ENCODE measurements at places on chromosomes 2 and 18.
A peak's percentile ranks its signal among the peaks of the same experiment; 100 is the strongest.

GRCh38 chr2:21687589-21687988 is 563.8 kb downstream of the TDRD15 start:
- no peak for DNase-seq

- DNase-seq, result no peak
Observed at GRCh38 chr18:56402872-56403516, 235.4 kb downstream of the TXNL1 start.

DNA sequence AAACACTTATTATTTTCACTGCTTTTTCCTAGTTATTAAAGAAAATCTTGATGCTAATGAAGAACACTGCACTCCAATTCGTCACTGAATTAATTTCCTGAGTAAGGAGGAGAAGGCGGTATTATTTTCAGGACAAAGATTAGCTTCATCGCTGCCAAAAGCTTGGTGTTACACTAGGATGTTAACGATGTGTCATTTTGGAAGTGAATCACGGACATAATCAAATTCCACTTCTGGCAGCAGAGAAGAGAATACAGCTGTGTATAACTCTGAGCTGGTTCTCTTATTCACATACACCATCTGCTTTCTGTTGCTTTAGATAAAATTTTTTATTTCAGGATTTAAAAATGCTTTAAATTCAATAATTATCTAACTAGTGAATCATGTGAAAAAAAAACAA is 74.1 kb downstream of the SCG2 start:
- no peak for DNase-seq

DNA sequence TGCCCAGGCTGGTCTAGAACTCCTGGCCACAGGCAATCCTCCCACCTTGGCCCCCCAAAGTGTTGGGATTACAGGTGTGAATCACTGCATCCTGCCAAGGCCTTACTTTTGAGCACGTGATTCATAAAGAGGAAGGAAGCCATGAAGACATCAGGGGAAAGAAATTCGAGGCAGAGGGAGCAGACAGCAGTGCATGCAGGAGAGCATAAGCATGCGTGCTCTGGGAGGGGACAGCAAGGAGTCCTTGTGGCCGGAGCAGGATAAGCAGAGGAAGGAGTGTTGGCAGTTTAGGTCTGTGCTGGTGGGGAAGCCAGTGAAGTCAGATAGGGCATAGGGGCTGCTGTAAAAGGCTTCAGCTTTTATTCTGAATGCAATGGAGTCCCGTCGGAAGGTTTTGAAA is 400.5 kb upstream of the RAB12 start:
- DNase-seq, result no peak

DNA sequence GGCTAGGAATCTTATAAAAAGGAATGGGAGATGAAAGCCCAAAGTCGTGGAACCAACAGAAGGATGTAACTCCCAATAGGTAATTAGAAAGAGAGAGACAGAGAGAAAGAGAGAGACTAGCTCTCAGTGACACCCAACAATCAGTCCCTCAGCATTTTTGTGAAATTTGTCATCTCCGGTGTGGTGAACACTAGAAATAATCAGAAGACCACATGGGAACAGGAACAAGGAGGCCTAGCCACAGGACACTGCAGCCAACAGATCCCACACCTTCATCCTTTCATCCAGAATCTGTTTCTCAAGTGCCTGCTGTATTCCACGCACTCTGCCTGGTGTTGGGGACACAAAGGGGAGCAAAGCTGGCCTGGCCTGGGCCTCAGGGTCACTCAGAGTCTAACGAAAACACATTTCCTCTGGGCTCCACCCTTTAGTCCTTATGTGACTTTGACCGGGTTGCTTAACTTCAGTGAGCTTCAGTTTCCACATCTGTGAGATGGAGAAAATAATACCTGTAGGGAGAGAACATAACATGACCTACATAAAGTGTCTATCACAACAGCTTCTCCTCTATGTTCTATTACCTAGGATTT is 53.1 kb downstream of the EHD3 start:
- DNase-seq, result no peak

DNA sequence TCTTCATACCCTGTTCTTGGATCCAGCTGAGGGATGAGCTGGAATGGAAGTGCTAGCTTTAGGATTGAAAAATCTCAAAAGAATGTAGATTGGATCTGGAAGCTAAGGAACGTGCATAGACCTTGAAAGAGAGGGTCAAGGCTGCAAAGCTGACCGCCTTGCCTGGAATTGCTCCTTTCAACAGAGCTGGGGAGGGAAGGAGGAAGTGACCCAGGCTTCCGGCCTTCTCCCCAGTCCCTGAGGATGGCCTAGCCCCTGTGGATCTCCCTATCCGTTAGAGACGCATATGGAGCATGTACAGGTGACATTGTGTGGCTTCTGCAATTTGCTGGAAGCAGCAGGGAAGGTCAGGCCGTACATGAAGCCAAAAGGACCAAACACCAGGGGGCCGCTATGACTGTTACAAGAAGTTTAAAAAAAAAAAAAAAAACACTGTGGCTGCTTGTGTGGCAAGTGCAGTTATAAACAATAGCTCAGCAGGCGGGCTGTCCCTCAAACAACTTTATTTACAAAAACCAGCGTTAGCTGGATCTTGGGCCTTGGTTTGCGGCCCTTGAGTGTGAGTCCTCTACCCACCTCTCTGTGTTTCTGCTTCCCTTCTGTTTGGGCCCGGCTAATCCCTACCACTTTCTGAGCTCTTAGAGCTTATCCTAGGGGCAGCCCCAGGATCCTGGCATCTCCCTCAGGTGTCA is 227.6 kb downstream of the SEPTIN10 start:
- no peak for DNase-seq

- DNase-seq, result no peak
Observed at GRCh38 chr2:161118722-161119121, 41.5 kb upstream of the TANK start.

DNA sequence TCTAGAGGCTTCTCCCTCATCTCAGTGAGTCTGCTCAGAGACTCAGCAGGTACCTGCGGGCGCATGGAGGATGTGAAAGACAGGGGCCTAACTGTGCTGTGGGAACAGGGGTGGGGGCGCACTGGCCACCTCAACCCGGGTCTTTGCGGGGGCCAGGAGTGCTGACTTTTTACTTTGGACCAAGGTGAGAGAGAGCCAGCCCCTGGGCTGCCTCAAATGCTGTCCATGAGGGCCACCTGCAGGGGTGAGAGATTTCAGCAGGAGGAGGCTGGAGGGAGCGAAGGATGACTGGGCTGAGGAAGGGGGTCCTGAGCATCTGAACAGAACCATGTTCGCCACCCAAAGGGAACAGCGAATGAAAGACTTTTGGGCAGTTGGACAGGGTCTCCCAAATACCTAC is 129.4 kb downstream of the TNS1 start:
- no peak for DNase-seq

- no peak for DNase-seq
Observed at GRCh38 chr2:26732446-26732845, 31.6 kb upstream of the SLC35F6 start.

DNA sequence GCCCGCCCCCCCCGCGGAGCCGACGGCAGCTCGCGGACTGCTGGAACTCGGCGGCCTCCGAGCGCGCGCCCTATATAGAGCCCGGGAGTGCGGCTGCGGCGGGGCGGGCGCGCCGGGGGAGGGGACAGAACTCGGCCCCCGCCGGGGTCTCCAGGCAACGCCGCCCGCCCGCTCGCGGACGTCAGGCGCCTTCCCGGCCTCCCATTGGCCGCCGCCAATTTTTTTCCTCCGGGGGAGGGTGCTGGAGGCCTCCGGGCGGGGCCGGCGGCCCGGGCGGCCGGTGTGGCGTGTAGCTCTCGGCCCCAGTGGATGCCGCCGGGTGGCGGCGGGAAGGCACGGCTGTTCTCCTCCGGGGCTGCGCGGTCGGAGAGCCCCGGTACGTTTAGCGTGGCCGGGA is at the start of gene ZFP36L2:
Gene ZFP36L2, minus strand, starts transcription at position 49 of the 397 bp plus-strand sequence. CDS start 291 bp downstream, outside the sequence.
- peak; percentile 97 for DNase-seq

DNA sequence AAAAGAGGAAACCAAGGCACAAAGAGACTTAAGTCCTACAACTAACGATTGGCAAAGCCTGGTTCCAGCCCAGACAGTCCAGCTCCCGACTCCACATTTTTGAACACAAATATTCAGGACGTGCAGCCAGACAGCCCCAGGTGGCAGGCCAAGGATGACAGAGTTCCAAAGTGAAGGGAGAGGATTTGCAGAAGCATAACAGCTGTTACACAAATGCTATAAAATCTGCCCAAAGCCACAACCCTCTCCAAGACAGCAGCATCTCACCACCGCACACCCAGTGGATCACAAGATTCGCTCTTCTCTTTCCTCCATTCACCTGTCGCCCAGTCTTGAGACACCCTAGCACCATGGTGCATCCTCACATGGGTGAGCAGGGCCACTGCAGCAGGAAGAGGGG is 227.1 kb upstream of the ID2 start:
- peak; percentile 53 for DNase-seq

- DNase-seq, result no peak
Observed at GRCh38 chr18:49690312-49690711, 123.0 kb downstream of the ACAA2 start.

GRCh38 chr18:38940475-38940862 is 1374.9 kb upstream of the CELF4 start:
- DNase-seq, result no peak

- no peak for DNase-seq
Observed at GRCh38 chr2:134183679-134184078, 70.2 kb upstream of the MGAT5 start.

DNA sequence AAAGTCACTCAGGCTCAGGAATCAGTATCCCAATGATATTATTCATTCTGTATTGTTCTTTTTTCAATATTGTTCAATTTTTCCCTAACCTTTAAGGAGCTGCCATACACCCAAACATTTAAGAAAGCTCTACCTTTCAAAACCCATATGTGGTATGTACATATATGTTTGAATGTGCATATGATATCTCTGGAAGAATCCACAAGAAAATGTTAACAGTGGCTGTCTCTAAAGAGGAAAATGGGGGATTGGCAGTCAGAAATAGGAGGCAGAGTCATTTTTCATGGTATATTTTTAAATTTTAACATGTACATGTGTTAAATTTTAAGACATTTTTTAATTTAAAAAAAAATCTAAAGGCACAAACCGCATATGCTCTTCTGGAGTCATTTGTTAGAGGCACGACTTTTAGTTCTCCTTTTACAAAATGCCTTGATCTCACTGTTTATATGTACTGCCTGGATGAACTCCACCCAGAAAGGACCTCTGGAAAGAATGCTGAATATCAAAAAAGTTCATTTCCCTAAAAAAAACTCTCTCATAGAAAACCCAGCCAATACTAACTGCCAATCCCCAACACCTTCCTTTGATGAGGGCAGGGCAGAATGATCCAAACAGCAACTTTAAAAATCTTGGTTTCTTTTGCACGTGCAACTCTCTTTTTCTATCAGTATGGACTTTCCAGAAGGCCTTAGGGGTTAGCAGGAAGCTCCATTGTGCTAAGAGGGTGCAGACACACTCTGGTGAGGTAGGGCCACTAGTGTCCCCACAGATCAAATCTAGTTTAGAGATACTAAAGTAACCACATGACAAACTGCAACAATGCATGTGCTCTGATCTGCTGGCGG is 23.6 kb downstream of the KCTD1 start:
- no peak for DNase-seq

DNA sequence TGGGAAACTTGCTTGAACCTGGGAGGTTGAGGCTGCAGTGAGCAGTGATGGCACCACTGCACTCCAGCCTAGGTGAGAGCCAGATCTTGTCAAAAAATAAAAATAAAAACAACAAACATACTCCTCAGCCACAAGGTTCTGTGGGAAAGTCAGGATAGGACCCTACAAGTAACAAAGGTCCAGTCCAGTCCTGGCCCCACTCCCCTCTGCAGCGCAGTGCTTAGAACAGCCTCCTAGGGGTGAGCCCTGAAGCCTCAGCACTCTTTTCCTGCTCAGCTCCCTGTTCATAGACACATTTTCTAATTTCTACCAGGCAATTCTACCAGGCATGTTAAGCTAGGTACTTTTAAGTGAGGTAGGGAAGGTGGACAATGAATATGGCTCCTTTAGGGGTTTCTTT is 22.2 kb upstream of the SDC1 start:
- DNase-seq, result no peak

- DNase-seq, result no peak
Observed at GRCh38 chr2:63488118-63488713, 100.1 kb downstream of the WDPCP start.

DNA sequence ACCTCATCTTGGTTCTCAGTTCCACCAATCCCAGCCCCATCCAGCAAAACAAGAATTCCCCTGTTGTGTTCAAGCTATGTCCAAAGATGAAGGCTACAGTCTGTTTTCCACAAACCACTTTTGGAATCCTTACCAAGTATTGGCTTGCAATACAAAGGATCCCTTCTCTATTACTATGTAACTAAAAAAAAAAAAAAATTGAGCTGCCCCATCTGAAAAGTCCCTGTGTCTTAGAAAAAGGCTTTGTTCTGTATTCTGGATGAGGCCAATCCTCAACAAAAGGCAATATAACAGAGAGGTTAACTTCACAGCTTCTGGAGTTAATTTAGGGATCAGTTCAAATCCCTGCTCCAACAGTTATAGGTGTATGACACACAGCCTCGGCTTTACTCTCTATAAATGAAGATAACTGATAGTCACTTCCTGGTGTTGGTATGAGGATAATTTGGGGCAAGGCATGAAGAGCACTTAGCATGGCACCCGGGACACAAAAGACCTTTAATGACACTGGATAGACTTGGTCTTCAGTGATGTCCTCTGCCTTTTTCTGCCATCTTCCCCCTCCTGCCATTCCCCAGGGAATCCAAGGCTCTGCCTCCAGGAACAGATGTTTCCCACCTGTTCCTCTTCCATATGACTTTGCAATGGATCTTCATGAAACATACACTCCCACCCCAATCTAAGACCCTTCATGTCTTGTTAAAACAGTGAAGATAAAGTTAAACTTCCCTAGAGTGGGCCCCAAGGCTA is 61.2 kb upstream of the ATL2 start:
- DNase-seq, result no peak

DNA sequence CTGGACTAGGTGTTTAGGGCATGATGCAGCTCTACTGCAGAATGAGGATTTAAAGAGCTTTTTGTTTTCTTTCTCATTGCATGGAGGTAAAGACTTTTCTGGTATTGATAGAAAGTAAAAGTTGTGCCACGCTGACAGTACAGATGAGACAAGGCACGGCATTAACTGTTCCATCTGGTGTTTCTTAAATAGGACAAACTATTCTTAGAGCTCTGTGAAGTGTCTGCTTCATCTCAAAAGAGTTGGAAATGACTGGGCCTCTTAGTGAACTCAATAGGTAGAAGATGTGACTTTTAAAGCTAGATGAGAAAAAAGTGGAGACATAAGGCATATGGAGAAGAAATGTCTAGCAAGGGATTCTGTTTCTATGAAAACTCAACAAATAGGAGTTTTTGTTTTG is 321.8 kb downstream of the RPRM start:
- DNase-seq, result no peak

GRCh38 chr18:31920277-31920676 is 22.7 kb downstream of the TRAPPC8 start:
- no peak for DNase-seq

- DNase-seq, result peak; percentile 98
Observed at GRCh38 chr2:28751252-28751955, at the start of gene PPP1CB. TSS of gene PPP1CB (plus strand) at chr2:28751830. CDS start at chr2:28752125, 295 bp downstream.

GRCh38 chr18:50128506-50129271 is 66.3 kb downstream of the MYO5B start:
- no peak for DNase-seq

Data from coronary artery (tissue), 2 donors.